ENCODE measurements at places on chromosomes 12 and 14.
A peak's percentile ranks its signal among the peaks of the same experiment; 100 is the strongest.

DNA sequence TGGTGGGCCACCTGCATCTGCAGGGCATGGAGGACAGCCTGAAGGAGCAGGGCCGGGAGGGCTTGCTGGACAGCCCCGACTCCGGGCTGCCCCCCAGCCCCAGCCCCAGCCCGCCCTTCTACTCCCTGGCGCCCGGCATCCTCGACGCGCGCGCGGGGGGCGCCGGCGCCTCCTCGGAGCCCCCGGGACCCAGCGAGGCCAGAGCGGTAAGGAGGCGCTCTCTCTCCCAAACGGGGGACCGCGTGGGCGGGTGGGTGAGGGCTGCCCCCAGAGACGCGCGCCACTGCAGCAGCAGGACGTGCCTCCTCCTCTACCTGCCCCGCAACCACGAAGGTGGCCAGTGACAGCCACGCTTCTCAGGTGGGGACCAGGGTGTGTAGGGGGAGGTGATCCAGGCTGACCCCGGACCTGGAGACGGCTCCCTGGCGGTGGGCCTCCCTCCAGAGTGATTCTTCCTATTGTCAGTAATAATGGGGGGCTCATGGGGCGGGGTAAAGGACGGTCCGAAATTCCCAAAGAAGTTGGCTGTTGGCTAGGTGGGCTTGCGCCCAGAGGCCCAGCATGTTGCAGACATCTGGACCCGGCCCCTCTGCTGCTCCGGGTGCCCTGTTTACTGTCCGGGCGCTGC lies 652 bp downstream of the RFLNA start:
- DNase-seq = no peak

- DNase-seq = no peak
Measured at GRCh38 chr12:68532204-68532886, 78.4 kb upstream of the RAP1B start.

GRCh38 chr12:24496755-24497154 lies 452.1 kb downstream of the BCAT1 start:
- peak; percentile 23 for DNase-seq

DNA sequence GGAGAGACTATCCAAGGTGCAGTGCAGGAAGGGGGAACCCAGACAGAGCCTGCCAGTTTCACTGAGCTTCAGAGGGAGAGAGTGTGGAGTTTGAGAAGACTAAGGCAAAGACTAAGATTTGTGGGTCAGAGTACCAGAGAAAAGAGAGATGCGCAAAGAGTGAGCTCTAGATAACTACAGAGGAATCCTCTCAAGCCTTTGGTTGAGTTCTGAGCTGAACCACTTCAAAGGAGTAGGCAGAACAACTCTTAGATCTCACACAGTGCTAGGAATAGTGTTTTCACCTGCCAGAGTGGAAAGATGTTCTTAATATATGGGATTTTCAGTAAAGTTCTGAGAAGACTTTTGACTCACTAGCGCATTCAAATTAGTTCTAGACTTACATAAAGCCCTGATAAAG lies 10.7 kb upstream of the M6PR start:
- DNase-seq = no peak

GRCh38 chr12:102167821-102168604 lies 29.6 kb downstream of the PMCH start:
- no peak for DNase-seq

DNA sequence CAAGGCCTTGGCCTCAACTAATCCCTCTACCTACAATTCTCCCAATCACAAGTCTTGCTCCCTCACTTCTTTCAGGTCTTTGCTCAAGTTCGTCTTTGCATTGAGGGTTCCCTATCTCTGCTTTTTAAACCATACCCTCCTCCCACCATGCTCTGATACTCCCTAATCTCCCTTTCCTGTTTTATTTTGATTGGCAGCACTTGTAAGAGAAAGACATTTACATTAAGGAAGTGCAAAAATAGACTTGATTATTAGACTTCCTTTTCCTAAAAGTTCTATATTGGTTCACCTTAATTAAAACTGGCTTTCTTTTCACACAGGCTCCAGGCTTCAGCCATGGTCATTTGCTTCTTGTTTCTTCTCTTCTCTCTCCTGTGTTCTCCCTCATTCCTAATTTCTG lies 18.3 kb upstream of the WIF1 start:
- DNase-seq = no peak

DNA sequence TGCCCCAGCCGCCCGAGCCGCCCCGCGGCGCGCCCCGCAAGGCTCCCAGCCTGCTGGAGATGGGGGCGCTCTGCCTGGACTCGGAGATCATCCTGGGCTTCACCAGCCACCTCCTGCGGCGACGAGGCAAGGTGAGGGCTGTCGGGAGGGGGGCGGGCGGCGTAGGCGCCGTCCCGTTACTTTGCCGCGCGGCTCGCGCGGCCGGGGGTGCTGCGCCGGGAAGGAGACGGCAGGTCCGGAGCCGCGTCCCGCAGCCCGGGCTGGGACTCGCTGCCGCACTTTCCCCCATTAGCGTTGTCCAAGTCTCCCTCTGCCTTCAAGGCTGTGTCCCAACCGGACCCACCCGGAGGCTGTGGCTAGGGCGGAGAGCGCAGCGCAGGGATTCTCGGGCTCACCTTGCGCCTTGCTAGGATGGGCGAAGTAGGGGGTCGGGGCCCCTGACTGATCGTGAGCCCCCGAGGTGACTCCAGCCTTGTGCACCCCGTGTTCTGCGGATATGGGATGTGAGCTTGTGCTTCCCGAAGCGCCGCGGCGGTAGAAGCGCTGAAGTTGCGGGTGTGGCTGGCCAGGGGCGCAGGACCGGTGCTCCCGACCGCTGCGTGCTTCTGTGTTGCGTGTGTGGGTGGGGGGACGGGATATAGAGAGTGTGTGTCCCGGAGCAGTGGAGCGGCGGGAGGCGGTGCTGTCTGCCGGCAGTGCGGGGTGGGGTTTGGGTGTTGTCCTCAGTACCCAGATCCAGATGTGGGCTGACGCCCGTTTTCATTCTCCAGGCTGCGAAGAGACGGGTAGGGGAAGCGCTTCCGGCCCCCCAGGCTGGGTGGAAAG lies 1.7 kb upstream of the KIF26A start:
- no peak for DNase-seq

DNA sequence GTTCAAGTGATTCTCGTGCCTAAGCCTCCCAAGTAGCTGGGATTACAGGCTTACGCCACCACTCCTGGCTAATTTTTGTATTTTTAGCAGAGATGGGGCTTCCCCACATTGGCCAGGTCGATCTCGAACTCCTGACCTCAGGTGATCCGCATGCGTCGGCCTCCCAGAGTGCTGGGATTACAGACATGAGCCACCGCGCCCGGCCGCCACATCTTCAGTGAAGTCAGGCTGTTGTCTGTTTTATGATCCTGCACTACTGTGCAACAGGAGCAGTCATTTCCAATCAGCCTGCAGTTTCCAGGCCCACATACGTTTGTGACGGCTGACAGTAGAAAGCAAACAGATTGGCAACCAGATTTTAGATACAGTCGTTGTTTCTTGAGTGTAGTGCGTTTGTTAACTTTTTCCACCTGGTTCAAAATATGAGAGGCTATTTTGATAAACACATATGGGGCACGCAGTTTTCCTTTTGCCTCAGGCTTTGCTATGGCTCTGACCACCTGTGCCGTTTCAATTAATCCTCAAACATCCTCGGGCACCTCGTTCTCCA lies 74.8 kb downstream of the LGMN start:
- DNase-seq = no peak

- DNase-seq = peak; percentile 48
Measured at GRCh38 chr12:78062786-78063185, 232.1 kb downstream of the NAV3 start.

GRCh38 chr12:49783917-49784676 lies 42.7 kb downstream of the TMBIM6 start:
- peak; percentile 80 for DNase-seq

- no peak for DNase-seq
Measured at GRCh38 chr14:93974299-93974698, 2.1 kb downstream of the ASB2 start.

DNA sequence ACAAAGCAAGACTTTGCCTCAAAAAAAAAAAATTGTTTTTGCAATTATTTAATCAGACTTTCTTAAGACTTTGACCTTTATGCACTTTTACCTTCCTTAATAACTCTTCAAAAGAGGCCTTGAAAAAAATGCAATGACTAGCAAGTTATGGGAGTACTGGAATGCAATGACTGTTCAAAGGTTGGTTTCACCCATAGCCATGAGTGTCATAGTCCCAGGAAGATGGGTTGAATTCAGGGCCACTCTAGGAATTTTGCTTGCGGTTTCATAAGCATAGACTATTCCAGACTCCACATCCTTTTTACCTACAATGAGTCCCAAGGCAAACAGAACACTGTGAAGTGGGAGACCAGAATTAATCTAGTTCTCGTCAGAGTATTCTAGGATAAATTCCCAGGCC lies 29.4 kb upstream of the DENND5B start:
- no peak for DNase-seq

DNA sequence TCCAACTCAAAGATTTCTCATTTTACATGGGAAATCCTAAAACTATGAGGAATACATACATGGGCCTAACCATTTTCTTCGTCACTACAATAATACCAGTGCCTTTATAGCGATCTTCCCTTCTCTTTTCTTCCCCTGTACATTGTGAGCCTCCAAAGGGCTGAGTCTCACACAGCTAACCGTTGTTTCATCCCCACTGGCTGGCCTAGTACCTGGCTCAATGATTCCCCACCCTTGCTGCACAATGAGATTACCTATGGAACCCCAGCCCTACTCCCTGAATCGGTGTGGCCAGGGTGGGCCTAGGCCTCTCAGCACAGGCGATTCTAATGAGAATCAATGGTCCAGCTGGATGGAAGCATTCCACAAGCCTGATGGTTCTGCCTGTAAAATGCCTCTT lies 16.1 kb downstream of the PPTC7 start:
- DNase-seq = no peak

DNA sequence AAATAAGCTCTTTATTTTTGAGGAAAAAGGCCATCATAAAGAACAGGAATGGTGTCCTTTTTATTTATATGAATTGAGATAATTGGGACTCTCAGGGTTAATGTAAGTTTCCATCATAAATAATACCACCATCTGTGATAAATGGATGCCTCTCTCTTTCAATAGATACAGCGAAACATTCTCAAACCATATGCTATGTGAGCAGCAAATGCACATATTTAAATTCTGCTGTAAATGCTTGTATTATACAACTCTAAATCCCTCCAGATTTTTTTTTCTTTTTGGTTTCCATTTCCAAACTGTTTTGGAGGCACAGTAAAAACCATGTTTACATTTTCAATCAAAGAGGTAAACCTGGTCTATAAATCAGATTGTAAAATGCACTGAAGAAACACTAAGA lies 132.3 kb downstream of the TMEM132C start:
- no peak for DNase-seq

DNA sequence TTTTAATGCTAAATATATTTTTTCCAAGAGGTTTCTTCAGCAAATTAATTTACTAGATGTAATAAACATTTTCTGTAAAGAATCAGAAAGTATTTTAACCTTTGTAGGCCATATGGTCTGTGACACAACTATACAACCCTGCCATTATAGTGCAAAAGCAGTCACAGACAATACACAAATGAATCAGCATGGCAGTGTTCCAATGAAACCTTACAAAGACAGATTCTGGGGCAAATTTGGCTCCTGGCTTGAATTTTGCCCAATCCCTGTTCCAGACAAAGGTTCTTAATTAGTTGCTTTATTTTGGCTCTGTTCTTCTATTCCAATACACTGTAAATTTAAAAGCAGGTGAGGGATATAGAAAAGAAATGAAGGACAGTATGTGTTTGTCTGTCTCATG lies 352.5 kb downstream of the C12orf50 start:
- no peak for DNase-seq

DNA sequence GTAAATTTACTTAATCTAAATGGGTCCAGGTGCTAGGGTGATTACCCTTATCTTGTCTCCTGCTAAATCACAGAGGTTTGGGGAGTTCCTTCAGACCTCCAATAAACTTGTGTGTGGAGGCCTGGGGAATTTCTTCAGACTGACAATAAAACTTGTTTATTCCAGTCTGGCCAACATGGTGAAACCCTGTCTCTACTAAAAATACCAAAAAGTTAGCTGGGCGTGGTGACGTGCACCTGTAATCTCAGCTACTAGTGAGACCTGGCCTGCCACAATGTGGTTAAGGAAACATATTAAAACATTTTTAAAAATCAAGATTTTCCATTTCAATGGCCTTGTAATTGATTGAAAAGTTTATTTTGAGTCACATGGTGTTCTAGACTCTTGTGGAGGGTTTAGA lies 126.9 kb upstream of the FGD4 start:
- no peak for DNase-seq

DNA sequence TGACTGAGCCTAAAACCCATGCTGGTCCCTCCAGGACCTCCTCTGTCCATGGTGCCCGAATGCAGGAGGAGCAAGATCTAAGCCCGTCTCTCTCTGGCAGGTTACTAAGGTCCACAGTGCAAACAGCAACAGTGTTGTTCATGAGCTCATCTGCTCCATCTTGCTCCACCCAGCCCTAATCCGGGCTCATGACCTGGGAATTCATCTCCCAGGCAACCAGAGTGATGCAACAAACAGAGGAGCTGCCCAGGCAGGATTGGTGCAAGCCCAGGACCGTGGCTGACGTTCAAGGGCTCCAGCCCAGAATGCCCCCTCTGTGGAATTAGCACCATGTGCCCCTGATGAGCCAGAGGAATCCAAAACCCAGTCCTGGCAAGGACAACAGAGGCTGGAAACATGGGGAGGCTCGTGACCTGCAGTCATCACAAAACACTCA lies 29.9 kb downstream of the HSPB8 start:
- no peak for DNase-seq

DNA sequence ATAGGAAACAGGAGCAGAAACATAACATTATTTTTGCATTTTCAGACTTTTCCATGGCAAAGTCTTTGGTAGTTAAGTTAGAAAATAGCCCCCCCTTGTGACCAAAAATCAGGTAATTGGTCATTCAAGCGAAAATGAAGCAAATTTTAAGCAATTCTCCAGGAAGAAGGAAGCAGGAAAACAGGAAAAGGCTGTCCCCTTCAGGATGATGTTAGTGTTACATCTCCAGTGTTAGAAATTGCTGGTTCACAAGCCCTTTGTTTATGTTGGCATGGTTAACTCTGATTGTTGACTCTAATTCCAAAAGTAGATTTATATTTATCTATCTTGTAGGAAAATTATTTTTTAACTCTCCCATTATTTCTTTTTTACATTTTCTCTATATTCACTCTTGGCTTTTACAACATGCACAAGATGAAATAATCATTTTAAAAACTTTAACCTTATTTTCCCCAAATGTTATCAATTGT lies 18.8 kb upstream of the GAS2L3 start:
- DNase-seq = peak; percentile 72

DNA sequence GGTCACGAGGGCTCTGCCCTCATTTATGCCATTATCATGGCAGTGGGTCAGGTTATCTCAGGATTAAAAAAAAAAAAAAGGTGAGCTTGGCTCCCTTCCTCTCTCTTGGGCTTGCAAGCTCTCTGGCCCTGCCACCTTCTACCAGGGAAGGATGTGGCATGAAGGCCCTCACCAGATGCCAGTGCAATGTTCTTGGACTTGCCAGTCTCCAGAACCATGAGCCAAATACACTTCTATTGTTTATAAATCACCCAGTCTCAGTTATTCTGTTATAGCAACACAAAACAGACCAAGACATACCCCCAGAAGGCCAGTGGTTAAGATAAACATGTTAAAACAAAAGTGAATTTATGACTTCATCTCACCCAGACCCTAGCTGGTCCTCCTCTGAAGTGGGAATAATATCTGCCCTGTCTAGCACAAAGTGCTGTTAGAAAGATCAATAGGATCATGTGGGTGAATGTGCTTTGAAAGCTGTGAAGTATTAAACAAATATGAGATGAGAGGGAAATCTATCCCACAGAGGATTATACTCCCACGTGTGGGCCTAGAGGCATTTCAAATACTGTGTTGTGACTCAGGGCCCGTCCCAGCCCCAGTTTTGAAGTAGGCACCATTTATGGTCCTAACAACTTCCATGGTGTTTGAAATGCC lies 88.6 kb downstream of the NINJ2 start:
- DNase-seq = no peak

- DNase-seq = no peak
Measured at GRCh38 chr14:36510078-36510799, 9.8 kb downstream of the NKX2-1 start.

Measured in AG04450 (cell line).